ENCODE measurements at places on chromosomes 4 and X. TPM values are rescaled to one million over a fixed set of nuclear protein-coding genes. Genes with fewer than 3 reads are reported as not detected.

DNA sequence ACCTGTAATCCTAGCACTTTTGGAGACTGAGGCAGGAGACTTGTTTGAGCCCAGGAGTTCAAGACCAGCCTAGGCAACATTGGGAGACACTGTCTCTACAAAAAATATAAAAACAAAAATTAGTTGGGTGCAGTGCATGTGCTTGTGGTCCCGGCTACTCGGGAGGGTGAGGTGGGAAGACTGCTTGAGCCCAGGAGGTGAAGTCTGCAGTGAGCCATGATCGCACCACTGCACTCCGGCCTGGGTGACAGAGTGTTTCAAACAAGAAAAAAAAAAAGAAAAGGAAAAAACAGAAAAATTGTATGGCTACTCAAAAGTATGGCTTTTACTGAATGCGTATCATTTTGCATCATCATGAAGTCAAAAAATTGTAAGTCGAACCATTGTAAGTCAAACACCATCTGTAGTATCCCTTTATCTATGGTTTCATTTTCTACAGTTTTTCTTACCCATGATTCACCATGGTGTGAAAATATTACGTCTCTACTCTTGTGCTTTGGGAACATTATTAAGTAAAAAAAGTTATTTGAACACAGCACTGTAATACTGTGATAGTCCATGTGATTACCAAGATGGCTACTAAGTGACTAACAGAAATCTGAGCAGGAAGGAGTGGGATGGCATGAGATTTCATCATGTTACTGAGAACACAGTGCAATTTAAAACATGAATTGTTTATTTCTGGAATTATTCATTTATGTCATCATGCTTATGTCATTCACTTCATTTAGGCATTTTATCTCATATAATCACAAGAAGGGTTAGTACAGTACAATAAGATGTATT is 26.5 kb upstream of the MANBA start:
- DNase-seq, result peak; percentile 73
- peak overlapping the region; percentile 66 for H3K27ac ChIP-seq
- H3K4me1 ChIP-seq, result peaks cover 8% of the 10 kb centered on the region
- no peak overlapping the region for H3K4me3 ChIP-seq
- peaks cover 5% of the 10 kb centered on the region for H3K36me3 ChIP-seq
- H3K27me3 ChIP-seq, result no peaks in the 10 kb centered on the region

Gene GRK4
- total RNA-seq, result 12.8 TPM

- H3K27ac ChIP-seq, result peak overlapping the region; percentile 45
- peaks cover 13% of the 10 kb centered on the region for H3K4me1 ChIP-seq
- H3K27me3 ChIP-seq, result no peaks in the 10 kb centered on the region
- H3K36me3 ChIP-seq, result no peaks in the 10 kb centered on the region
Measured at GRCh38 chr4:118981171-118981838, 92.7 kb downstream of the SYNPO2 start.

DNA sequence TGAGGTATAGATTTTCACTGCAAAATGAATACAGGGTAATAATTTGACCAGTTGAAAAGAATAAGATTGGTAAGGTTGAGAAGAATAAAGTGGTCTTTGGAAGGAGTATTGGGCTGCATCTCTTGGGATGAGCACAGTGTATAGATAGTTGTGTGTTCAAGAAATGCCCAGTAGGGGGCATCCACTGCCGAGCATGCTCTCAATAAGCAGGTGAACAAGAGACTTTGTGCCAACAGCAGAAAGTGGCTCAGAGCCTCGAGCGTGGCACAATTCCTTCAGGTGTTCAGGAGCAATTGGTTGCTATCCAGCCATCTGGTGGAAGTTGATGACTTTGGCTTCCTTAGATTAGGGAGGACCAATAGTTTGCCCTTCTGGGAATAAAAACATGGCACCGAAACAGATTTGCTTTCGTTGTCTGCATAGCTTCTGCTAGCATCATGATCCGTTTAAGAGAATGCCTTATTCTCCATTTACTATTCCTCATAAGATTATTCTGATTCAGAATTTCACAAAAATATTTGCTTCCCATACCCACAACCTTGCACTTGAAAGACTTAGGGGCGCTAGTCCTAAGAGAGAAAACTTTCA is 258.1 kb upstream of the NEIL3 start:
- no peaks in the 10 kb centered on the region for H3K4me1 ChIP-seq
- H3K4me3 ChIP-seq, result no peak overlapping the region
- no peak overlapping the region for H3K27ac ChIP-seq
- H3K27me3 ChIP-seq, result peaks cover 10% of the 10 kb centered on the region
- no peaks in the 10 kb centered on the region for H3K36me3 ChIP-seq

Gene RASGEF1B
- 3.0 TPM for total RNA-seq

GRCh38 chrX:106906361-106906760 is 3.2 kb upstream of the RIPPLY1 start:
- no peak overlapping the region for H3K27ac ChIP-seq
- H3K36me3 ChIP-seq, result no peaks in the 10 kb centered on the region
- DNase-seq, result peak; percentile 45

- H3K36me3 ChIP-seq, result no peaks in the 10 kb centered on the region
- H3K27me3 ChIP-seq, result no peaks in the 10 kb centered on the region
- peaks cover 4% of the 10 kb centered on the region for H3K4me1 ChIP-seq
Measured at GRCh38 chr4:38320343-38320695, 343.7 kb upstream of the KLF3 start.

DNA sequence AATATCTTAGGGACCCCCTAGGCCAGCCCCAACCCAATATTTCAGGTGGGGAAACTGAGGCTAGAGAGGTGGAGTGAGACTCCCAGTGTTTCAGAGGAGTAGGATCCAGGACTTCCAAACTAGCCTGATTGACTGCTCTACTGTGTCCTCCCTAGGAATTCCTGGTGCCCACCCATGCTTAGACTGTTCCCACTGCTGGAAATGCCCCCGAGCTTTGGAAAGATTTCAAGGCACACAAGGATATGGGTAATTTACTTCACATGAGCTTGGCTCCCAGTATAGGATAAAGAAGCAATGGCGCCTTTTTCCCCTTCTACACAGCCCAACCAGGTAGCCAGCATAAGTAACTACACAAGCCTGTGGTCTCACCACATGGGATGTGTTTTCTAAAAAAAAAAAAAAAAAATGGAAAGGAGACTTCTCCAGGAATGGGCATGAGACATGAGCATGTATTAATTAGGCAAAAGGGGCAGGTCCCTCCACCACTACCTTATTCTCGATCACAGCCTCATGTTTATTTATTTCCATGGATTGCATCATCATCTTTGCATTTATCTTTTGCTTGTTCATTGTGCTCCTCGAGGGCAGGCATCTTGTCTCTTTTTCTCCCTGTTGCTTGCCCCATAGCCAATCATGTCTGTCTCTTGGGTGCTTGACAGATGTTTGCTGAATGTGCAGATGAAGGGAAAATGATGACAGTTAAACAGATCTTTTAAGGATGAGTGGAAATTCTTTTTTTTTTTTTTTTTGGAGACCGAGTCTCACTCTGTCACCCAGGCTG is 66.7 kb downstream of the DRD5 start:
- no peaks in the 10 kb centered on the region for H3K27me3 ChIP-seq
- DNase-seq, result no peak
- no peaks in the 10 kb centered on the region for H3K4me1 ChIP-seq
- H3K4me3 ChIP-seq, result no peak overlapping the region

- H3K4me3 ChIP-seq, result no peak overlapping the region
- H3K27me3 ChIP-seq, result no peaks in the 10 kb centered on the region
- H3K4me1 ChIP-seq, result no peaks in the 10 kb centered on the region
- DNase-seq, result no peak
- H3K36me3 ChIP-seq, result no peaks in the 10 kb centered on the region
Measured at GRCh38 chr4:16267639-16268038, 41.4 kb upstream of the TAPT1 start.

DNA sequence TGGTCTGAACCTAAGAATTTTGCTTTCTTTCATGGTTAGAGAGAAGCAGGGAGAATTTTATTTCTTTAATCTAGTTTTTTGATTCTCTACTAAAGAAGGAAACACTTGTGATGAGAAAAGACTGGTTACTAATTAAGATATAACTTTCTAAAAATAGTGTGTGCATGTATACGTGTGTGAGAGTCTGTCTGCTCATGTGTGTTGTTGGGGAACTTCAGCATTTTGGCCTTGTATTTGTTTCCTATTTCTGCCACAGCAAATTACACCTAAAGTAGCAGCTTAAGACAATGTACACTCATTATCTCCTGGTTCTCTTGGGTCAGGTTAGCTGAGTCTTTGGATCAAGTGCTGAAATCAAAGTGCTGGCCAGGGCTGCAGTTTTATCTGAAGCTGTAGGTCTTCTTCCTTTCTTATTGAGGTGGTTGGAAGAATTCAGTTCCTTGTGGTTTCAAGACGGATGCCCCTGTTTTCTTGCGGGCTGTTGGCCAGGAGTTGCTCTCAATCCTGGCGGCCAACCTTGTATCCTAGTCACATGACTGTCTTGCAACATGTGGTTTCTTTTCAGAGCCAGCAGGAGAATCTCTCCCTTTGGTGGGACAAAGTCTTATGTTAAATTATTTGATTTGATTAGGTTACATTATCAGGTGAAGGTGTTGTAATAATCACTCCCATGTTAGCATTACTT is 188.4 kb upstream of the CLNK start:
- no peaks in the 10 kb centered on the region for H3K27me3 ChIP-seq
- H3K4me3 ChIP-seq, result no peak overlapping the region
- peak; percentile 50 for DNase-seq
- no peak overlapping the region for H3K27ac ChIP-seq
- no peaks in the 10 kb centered on the region for H3K36me3 ChIP-seq
- no peaks in the 10 kb centered on the region for H3K4me1 ChIP-seq

- H3K27me3 ChIP-seq, result no peaks in the 10 kb centered on the region
- no peaks in the 10 kb centered on the region for H3K36me3 ChIP-seq
- H3K27ac ChIP-seq, result no peak overlapping the region
- no peak overlapping the region for H3K4me3 ChIP-seq
- H3K4me1 ChIP-seq, result no peaks in the 10 kb centered on the region
Measured at GRCh38 chr4:107631560-107631959, 88.5 kb downstream of the PAPSS1 start.

- no peak overlapping the region for H3K27ac ChIP-seq
- H3K36me3 ChIP-seq, result no peaks in the 10 kb centered on the region
- no peaks in the 10 kb centered on the region for H3K27me3 ChIP-seq
- DNase-seq, result no peak
- peaks cover 6% of the 10 kb centered on the region for H3K4me1 ChIP-seq
Measured at GRCh38 chr4:101065346-101065745, 282.0 kb downstream of the PPP3CA start.

- no peak for DNase-seq
- H3K27me3 ChIP-seq, result no peaks in the 10 kb centered on the region
- H3K36me3 ChIP-seq, result no peaks in the 10 kb centered on the region
- no peaks in the 10 kb centered on the region for H3K4me1 ChIP-seq
- H3K27ac ChIP-seq, result no peak overlapping the region
Measured at GRCh38 chrX:68697036-68697435, 49.6 kb downstream of the STARD8 start.

DNA sequence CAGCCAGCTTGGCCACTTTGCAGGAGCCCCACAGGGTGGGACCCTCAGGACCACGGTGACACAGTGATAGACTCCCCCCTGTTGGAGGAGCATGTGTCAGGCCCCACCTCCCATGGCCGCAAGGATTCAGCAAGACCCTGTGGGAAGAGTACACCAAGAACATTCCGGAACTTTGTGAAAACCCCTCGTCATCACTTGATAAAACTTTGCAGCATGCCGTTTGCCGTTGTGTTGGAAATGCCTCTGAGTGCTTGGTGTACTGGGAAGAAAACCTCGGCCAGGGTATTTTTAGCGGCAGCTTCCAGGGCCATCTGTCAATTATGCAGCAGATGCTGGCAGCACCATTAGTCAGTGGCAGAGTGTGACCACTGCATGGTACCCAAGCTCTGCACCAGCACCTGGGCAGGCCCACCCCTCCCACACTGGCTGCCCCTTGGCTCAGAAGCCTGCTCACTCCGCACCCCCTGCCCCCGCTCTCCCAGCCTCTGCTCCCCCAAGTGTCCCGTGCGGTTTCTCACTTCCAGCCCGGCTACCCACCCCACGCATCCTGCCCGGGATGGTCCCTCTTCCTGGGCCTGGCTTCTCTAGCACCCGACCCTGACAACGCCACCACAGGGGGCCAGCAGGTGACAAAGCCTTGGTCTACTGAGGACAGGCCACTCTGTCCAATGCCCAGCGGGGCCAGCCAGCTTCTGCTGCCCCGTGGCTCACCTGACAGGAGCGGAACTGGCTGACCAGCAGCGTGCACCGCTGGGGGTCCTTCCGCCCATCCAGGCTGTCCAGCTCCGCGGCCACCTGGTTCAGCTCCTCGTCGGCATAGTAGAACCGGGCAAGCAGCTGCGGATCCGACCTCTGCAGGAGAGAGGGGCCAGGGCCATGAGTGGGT is 65.0 kb downstream of the ZFYVE28 start:
- peak overlapping the region; percentile 52 for H3K27ac ChIP-seq
- no peaks in the 10 kb centered on the region for H3K36me3 ChIP-seq
- no peaks in the 10 kb centered on the region for H3K27me3 ChIP-seq
- no peak overlapping the region for H3K4me3 ChIP-seq

Gene FGF2
- total RNA-seq, result 3.2 TPM

DNA sequence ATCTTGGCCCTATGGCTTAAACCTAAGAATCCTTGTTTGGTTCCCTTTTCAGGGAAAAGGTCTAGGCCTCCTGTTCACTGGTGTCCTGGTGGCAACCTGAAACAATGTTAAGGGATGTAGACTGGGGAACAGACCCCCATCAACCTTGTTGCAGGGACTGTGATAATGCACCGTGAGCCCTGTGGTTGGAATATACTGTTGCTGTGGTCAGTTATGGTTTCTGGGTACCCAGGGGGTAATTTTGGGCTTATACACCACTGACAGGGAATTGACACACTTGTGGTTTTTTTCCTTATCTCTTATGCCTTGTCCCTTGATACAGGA is 64.0 kb upstream of the WDR1 start:
- peaks cover 24% of the 10 kb centered on the region for H3K4me1 ChIP-seq
- H3K27ac ChIP-seq, result no peak overlapping the region
- H3K36me3 ChIP-seq, result no peaks in the 10 kb centered on the region

DNA sequence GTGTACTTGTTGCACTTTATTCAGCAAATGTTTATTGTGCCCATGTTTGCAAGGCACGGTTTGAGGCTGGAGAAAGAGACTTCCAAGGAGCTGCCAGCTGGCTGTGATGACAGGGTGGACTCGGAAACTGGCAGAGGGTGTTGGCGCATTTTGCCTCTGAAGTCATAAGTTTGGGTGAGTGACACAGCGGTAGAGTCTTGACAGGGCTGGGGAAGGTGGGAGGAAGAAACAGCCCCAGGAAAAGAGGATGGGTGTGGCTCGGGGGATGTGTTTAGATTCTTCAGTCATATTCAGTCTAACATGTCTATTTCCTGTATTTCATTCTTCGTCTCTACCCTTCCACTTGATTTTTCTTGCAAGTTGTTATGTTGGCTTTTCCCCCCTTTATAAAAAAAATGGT is 77.0 kb upstream of the STOX2 start:
- H3K27me3 ChIP-seq, result no peaks in the 10 kb centered on the region
- no peak overlapping the region for H3K4me3 ChIP-seq
- H3K4me1 ChIP-seq, result no peaks in the 10 kb centered on the region
- DNase-seq, result no peak
- H3K27ac ChIP-seq, result no peak overlapping the region

All from cardiac muscle cell (in vitro differentiated cells and primary cell).